Putamen (tissue), 1 donor: ENCODE measurements at places on chromosomes 1 and 21.

- no peak for DNase-seq
These were observed 18.8 kb upstream of the CEP85 start for GRCh38 chr1:26215246-26215645.

- DNase-seq = peak; percentile 84
These were observed at the start of gene DISP3 for GRCh38 chr1:11478571-11479374. DISP3 (plus strand) TSS chr1:11479155; CDS start chr1:11500993, 21,838 bp downstream.

DNA sequence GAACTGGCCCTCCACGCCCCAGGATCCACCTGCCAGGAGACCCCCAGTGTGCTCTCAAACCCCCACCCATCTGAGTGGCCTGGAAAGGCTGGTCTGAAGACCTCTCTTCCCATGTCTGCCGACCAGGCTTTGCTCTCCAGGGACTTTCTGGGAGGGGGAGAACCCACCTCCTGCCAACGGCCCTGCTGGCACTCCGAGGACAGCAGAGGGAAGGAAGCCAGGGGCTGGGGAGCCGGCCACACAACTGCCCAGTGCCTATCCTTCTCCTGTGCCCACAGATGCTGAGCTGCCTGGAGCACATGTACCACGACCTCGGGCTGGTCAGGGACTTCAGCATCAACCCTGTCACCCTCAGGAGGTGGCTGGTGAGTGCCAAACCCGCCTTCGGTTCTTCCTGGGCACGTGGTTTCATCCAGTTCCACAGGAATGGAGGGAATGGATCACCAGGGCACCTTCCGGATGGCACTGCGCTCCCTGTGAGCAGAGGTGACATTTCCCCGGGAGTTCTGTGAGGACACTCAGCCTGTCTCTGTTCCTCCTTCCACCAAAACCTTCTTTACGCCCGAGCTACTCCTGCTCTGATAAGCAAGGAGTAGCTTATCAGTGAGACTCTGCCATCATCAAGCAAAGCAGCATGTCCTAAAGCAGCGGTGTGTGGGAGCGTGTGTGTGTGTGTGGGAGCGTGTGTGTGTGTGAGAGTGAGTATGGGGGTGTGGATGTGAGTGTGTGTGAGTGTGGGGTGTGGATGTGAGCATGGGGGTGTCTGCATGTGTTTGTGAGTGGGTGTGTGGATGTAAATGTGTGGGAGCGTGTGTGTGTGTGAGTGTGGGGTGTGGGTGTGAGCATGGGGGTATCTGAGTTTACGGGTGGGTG is 105.5 kb downstream of the PDE9A start:
- no peak for DNase-seq

GRCh38 chr1:234440348-234440747 is 38.6 kb downstream of the TARBP1 start:
- no peak for DNase-seq

DNA sequence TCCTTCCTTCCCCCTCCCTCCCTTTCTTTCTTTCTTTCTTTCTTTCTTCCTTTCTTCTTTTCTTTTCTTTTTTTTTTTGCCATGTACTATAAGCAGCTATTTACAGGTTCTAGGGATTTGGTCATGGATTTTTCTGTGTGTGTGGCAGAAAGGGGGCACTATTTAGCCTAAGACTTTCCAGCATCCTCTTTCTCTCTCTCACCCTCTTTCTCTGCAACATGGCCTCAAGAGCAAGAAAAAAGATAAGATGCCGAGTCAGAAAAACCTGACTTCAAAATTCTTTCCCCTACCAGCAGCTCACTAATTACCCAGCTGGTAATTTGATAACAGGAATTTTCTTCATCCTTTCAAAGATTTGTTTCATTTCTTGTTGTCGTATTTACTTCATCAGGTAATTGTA is 458.3 kb upstream of the ADAMTS5 start:
- DNase-seq = no peak

DNA sequence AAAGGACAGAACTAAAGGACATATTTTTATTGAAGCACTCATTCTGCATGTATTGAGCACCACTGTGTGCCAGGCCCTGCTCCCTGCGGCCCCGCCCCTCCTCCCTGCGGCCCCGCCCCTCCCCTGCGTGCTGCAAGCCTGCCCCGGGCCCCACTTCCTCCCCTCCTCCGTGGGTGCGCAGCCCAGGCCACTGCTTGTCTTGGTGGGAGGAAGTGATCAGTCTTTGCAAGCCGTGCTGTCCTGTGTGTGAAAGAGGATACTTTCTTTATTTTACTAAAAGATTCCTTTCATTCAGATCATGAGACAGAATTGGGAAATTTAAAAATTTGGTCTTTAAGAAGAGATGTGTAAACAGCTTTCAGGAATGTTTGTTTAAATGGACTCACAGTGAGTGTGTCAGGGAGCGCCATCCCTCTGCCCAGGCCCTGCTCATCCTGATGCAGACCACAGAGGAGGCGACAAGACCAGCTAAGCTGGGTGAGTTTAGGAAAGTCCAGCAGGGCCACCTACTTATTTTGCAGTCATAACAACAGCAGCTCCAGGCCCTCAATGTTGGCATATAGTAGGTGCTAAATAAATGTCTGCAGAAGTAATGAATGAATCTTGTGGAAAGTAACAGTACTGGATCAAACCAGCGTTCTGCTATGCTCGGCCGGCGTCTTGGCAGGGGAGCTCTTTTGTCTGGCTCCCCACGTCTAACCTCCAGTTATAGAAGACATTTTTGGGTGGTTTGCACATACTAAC is 88.3 kb upstream of the SELENON start:
- DNase-seq = no peak

GRCh38 chr1:47226839-47227215 is 5.2 kb downstream of the TAL1 start:
- no peak for DNase-seq

- DNase-seq = no peak
These were observed 124.8 kb downstream of the TMEM53 start for GRCh38 chr1:44549510-44549909.

GRCh38 chr1:167621780-167622313 is 8.2 kb upstream of the RCSD1 start:
- no peak for DNase-seq

DNA sequence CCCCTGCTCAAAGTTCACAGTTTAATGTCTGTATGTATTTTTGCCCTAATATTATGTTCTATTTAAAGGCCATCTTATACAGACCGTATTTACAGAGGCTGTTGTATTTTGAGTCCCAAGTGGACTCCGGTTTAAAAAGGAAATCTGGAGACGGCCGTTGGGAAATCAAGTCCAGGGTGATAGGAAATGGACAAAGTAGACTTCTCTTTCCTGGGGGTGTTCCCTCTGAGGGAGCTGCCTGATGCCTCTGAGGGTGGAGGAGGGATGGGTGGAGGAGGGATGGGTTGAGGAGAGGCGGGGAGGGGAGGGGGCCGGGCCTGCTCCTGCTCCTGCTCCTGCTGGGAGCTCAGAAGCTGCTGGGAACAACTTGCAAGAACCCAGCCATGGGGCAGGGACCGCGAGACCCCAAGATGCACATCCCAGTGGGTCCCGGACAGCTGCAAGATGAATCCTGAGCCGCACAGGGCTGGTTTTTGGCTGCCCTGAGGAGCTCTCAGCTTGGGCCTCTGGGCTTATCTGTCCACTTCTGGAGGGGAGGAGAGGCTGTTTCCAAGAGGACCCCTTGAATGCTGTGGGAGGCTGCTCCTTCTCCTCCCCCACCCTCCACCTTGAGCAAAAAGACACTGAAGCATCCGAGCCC is 12.0 kb upstream of the ACTL8 start:
- no peak for DNase-seq

DNA sequence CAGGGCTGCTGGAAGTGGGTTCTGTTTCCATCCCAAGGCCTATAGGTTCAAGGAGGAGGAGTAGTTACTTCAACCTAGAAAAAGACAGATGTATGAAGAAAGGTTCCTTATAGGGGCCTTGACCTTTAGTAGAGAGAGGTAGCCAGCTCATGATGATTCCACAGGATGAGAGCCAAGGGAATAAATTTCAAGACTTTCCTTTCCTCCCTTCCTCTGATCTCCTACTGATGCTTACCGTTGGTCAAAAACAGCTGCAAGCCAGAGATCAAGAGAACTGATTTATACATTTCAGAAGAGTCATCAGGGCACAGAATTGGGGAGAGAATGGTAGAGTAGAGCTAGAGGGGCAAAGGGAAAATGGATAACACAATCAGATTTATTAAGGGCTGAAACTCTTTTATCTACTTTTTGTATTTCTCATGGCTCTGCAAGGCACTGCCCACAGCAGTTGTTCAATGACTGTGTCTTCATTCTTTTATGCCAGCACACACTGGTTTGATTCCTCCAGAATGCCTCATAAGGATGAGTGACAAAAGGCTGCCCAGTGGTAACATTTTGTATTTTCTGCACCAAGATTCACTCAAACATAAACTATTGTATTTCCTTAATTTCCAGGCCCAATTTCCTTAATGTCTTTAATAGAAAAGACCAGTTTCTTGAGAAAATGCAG is 37.4 kb downstream of the AK5 start:
- no peak for DNase-seq

DNA sequence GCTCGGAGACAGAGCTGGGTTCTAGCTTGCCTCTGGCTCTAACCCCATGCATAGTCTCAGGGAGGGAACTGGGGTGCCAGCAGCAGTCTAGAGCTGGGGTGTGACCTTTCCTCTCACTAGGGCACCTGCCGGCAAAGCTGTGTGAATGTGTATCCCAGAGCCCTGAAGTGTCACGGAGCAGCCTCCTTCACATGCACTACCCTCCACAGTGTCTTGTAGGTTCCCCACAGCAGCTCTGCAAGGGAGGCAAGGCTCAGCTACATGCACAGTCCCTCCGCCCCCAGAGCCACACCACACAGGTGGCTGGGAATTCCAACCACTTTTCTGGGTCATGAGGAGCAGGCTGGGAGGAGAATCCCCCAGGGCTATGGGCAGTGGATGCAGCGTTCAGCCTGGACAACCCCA is 7.7 kb upstream of the HPCA start:
- no peak for DNase-seq

- no peak for DNase-seq
These were observed 4.7 kb downstream of the SLC35E2B start for GRCh38 chr1:1687846-1688245.

GRCh38 chr1:24409535-24409934 is 4.0 kb downstream of the STPG1 start:
- DNase-seq = no peak

GRCh38 chr1:166089804-166090203 is 77.0 kb downstream of the FAM78B start:
- no peak for DNase-seq

DNA sequence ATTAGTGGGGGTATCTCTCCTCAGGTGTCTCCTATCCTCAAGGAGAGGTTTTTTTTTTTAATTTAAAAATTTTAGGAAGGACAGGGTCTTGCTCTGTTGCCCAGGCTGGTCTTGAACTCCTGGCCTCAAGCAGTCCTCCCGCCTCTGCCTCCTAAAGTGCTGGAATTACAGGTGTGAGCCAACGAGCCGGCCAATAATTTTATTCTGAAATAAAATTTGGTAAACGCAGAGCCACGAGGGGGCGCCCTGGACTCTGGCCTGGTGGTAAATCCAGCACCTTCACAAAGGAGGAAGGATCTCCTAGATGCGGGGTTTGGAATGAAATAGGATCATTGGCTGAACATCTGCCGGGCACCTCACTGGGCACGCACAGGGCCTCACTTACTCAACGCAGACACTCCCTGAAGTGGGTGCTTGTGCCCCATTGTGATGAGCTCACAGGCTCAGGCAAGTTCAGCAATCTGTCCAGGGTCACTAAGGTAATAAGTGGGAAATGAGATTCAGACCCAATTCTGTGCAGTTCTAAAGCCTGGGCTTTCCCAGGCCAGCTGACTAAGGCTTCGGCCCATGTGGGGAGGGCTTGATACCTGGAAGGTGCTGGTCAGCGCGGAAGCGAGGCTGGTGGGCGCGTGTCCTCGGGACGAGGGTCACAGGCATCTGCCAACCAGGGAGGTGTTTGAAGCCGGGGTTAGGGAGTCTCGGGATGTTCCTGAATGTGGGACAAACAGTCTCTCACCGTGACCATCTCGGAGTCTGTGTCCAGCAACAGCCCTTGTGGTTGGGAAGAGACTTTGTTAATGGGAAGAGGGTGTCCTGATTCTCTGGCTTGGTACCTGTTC is 32.7 kb upstream of the ETV3 start:
- DNase-seq = no peak

GRCh38 chr1:173954179-173954578 is 37.1 kb upstream of the SERPINC1 start:
- DNase-seq = no peak

GRCh38 chr1:44405031-44405797 is at the start of gene RNF220:
RNF220 (plus strand) TSS chr1:44405255.
- peak; percentile 97 for DNase-seq

- no peak for DNase-seq
These were observed 16.9 kb downstream of the CAPZB start for GRCh38 chr1:19468397-19468956.

GRCh38 chr1:203340112-203340790 is 10.7 kb downstream of the FMOD start:
- DNase-seq = peak; percentile 84

DNA sequence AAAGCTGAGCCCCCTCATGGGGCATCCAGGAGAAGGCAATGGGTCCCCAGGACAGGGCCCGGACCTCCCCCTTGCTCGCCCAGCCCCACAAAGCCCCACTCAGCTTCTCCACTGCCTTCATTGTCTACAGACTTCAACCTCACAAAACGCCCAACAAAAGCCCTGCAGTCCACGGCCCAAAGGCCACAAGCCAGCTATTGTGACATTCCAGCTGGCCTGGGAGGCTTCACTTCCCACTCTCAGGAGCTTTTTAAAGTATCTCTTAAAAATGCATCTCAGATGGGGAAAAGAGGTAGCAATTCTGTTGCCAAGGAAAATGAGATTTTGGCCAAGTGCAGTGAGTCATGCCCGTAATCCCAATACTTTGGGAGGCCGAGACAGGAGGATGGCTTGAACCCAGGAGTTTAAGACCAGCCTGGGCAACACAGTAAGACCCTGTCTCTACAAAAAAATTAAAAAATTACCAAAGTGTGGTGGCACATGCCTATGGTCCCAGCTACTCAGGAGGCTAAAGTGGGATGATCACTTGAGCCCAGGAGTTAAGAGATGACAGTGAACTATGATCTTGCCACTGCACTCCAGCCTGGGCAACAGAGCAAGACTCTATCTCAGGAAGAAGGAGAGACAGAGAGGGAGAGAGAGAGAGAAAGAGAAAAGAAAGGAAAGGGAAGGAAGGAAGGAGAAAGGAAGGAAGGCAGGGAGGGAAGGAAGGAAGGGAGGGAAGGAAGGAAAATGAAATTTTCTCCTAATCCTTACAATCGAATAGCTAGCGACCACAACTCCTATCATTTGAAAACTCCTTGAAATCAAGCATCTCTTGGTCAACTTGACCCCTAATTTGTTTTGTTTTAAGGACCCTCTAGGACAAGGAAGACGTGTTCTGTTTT is 31.4 kb upstream of the TARDBP start:
- DNase-seq = peak; percentile 92

DNA sequence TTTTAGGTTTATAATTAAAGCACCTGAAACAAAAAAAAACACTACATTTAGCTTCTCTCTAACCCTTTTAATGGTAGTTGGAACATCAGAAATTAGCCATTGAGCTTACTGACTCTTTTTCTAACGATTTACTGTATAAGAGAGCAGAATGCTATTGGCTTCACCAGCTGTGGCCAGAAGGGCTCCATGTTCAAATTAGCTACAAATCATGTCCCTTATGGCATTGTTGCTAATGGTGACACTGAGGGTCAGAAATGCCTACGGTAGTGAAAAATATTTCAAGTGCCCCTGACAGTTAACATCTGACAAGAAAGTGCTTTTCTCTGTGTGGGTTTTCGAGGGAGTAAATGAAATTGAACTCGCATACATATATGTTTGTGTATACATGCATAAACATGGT is 232.7 kb downstream of the NFIA start:
- DNase-seq = no peak

GRCh38 chr21:15031790-15032357 is 32.9 kb downstream of the NRIP1 start:
- no peak for DNase-seq

- no peak for DNase-seq
These were observed 17.4 kb upstream of the PLEKHA6 start for GRCh38 chr1:204376919-204377799.
